ENCODE measurements at places on chromosomes 16 and 17. TPM values are rescaled to one million over a fixed set of nuclear protein-coding genes. Genes with fewer than 3 reads are reported as not detected.

Gene CCL17
- total RNA-seq, result not detected

Gene STX1B
- total RNA-seq, result 2.1 TPM

Gene MPRIP
- total RNA-seq, result 104 TPM

Gene PAQR4
- total RNA-seq, result 1.0 TPM

Gene TBC1D3I
- total RNA-seq, result 0.51 TPM

Gene CMTM2
- not detected for total RNA-seq

Gene KRTAP1-1
- total RNA-seq, result not detected

Gene CIITA
- total RNA-seq, result 0.66 TPM
